ENCODE measurements at places on chromosomes 7 and 10.

GRCh38 chr10:62186999-62187675, 81.5 kb downstream of the RTKN2 start:
- peak; percentile 42 for DNase-seq

- no peak for DNase-seq
These were observed 1.3 kb downstream of the LRMDA start for GRCh38 chr10:75432763-75433162.

GRCh38 chr10:129932751-129933433, 31.2 kb downstream of the EBF3 start:
- DNase-seq = no peak

DNA sequence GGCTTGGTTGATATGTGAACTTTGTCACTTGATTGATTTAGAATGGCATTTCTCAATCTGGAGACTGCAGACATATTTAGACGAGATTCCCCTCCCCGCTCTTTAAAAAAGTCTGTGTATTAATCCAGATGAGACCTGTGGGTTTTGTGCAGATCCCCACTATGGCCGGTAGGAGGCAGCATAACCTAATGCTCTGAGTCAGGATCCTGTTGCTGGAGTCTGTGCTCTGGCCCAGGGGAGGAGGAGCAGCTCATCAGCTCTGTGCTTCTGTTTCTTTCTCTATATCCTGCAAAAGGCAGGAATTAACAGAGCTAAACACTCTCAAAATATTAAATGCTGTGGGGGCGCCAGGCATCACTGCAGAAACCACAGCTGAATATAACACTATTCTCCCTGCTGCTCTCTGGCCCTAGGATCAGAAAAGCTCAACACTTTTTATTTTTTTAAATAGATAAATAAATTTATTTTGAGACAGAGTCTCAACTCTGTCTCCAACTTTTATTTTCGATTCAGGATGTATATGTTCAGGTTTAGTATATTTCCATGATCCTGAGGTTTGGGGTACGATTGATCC, 23.9 kb upstream of the SEPHS1 start:
- DNase-seq = peak; percentile 78

DNA sequence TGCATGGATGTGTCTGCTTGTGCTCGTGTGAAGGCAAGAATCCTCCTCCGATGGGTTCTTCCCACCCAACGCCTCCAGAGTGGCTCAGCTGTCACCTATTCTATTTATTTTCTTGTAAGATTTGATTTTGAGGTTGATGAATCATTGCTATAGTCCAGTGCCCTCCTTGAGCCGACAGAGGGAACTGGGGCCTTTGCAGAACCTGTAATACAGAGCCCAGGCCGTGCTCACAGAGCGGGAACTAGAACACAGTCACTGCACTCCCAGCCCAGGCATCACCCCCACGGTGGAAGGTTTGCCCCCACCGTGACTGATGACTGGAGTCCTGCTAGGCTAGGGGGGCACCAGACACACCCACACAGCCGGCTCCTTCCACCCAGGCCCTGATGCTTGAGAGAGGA, 2.0 kb downstream of the RARRES2 start:
- no peak for DNase-seq

DNA sequence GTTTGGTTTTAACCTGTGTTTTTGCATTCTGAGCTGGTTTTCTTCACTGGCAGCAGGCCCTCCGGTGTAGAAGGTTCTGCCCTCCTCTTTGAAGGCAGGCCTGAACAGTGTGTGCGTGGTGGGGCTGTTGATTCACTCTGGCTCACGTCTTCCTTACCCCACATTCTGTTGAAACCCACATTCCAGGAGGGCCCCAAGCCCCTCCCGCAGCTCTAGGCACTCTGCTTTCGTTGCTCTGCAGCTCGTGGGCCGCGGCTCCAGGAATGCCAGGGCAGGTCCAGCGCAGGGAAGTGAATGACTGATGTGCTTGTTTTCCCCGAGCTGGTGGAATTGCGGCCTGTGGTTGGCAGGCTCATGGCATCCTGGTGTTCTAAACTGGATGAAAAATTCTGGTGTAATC, 49.0 kb downstream of the HTRA1 start:
- no peak for DNase-seq

DNA sequence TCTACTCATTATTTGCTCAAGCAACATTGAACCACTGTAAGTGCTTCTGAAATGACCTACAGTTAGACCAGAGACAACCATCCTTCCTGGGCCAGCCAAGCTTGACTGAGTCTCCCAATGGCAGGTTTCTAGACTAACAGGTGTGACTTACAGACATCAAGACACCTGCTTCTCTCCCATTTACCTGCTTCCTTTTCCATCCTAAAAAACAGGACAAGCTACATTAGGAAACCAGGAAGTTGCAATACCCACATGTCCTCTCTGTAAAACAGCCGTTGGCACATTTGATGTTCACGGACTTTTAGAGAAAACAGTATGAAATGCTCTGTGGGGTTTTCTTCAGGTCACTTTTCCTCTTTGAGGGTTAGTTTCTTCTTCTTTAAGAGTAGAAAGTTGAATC, 4.0 kb downstream of the HECW1 start:
- no peak for DNase-seq

DNA sequence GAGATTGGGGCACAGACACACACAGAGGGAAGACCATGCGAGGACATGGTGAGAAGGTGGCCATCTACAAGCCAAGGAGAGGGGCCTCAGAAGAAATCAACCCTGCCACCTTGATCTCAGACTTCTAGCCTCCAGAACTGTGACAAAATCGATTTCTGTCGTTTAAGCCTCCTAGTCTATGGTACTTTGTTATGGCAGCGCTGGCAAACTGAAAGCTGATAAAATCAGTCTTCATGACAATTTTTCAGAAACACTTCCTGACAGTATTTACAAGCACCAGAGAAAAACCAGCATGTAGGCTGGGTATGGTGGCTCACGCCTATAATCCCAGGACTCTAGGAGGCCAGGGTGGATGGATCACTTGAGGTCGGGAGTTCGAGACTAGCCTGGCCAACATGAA, 4.2 kb downstream of the PARP12 start:
- no peak for DNase-seq

DNA sequence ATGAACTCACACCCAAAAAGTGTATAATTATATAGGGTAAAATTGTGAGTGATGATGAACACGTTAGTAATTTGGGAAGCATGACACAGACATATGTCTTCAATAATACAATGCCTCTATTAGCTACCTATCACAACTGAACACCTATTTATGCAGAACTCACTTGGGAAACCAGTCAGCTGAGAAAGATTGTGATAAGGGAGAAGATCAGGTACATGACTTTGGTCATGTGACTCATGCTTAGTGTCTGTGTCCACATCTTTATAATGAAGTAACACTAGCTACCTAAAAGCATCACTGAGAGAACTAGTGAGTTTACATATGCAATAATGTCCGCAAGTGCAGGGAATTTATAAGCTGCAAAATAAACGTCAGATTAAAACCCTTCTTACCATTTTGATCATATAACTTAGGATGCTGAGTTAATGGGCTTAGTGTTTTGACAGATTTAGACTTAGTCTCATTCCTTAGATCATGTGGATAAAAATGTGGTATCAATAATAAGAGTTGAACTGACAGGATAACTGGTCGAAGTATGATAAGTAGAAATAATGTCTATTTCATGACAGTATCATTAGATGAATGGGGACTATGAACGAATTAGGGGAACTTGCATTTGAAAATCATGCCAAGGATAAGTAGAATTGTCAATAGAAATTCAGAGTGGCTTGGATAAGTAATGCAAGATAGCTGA, 11.6 kb downstream of the VWDE start:
- DNase-seq = no peak

GRCh38 chr10:17965649-17966235, 14.0 kb downstream of the SLC39A12 start:
- no peak for DNase-seq

- no peak for DNase-seq
These were observed 435.2 kb upstream of the SEMA3D start for GRCh38 chr7:85622059-85622458.

DNA sequence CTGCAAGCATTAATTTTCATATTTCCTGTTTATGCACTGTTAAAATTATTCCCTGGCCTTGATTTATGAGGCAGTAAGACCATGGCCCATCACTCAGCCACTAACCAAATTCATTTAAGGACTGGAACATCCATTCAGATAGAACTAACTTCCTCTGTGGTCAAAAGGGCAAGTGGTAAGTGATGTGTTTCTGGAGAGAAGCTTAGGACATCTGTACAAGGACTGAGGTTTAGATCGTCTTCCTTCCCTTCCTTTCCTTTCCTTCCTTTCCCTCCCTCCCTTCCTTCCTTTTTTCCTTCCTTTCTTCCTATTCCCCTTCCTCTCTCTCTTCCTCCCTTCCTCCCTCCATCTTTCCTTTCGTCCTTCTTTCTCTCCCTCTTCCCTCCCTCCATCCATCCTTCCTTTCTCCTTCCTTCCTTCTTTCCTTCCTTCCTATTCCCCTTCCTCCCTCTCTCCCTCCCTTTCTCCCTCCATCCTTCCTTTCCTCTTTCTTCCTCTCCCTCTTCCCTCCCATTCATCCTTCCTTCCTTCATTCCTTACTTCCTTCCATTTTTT, 1019.4 kb downstream of the TYW1 start:
- DNase-seq = no peak

DNA sequence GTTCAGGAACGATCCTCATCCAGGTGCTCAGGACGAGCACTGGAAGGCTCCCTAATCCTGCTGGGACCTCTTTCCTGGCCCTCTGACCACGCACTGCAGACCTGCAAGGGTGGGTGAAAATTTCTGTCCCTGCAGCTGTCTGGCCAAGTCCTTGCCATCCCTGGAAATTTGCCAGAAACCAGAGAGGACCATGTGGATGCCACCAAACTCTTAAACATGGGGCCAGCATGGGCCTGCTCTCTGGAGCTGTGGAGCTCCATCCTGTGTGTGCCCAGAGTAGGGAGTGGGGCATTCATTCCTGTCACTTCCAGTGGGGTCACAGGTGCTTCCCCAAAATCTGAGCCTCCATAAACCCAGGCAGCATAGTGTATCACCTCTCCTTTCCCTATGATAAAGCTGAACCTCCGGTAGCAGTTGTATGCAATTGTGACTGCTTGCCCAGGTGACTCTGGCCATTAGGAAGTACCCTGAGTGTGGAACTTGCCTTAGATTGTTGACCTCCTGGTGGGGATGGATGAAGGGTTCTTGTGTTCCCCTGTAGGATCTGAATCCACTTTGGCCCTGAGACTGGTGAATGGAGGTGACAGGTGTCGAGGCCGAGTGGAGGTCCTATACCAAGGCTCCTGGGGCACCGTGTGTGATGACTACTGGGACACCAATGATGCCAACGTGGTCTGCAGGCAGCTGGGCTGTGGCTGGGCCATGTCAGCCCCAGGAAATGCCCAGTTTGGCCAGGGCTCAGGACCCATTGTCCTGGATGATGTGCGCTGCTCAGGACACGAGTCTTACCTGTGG, 57.1 kb downstream of the DMBT1 start:
- DNase-seq = no peak

DNA sequence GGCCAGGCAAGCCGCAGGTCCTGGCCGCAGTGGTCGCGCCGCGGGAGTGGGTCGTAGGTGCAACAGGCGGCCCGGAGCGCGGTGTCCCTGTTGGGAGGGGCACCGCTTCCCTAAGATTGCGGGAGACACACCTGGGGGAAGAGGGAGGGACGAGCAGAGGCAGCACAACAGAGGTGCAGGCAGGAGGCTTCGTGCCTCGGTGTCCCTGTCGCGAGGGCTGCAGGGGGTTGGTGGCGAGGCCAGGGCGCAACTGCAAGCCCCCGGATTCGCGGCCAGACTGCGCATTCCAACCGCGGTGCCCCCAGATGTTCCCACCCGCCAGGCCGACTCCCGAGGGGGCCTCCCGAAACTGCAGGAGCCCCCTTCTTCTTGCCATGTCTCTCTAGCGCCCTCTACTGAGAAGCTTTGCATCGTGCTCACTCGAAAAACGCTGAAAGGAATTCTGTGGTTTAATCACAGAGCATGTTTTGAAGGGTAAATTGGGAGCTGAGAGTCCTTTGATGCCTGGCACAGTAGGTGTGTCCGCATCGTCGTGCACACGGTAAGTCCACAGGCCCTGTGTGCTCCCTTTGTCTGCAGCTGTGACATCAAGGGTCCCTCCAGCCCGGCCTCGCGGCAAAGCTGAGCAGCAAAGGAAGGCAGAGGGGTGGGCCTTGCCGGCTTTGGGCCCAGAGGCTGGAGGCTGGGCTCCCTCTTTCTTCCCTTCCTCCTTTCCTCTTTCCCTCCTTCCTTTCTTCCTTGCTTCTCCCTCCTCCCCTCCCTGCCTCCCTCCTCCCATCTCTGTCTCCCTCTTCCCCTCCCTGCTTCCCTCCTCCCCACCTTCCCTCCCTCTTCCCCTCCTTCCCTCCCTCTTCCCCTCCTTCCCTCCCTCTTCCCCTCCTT, 6.2 kb upstream of the MBL2 start:
- no peak for DNase-seq

DNA sequence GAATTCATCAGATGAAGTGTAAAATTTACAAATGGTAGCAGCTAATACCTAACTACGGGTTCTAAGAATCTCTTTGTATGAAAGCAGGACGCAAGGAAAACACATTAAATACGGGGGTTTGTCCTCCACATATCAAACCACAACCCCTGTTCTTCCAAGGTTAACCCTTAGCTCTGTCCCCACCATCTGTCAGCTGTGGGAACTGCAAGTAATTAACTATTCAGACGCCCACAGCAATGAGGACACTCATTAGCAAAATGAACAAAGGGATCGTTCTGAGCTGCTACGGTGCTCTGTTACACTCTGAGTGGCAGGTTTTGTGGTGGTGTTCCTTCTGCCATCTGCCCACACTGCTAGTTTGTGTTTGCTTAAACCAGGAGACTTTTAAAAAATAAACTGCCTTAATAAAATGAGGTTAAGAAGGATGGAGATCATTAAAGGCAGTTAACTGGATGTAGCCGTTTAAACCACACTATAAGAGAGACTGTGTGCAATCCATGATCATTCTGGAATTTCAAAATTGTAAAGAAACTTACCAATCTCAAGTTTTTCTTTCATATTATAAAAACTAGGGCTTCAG, 51.4 kb downstream of the C10orf67 start:
- DNase-seq = peak; percentile 65

DNA sequence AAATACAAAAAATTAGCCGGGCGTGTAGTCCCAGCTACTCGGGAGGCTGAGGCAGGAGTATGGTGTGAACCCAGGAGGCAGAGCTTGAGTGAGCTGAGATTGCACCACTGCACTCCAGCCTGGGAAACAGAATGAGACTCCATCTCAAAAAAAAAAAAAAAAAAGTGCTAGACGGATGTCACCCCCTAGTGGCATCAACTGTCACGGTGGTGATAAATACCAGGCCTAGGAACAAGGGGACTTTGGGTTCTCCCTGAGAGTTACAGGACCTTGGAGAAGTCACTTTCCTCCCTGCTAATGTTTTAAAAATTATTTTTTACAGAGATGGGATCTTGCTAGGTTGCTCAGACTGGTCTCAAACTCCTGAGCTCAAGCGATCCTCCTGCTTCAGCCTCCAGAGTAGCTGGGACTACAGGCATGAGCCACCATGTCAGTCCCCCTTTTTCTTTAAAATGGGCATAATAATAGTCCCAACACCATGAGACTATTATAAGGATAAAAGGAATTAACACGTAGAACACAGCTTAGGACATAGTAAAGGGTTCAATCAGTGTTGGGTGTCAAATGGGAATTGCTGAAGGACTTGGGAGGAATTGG, 2.6 kb upstream of the TMEM130 start:
- DNase-seq = peak; percentile 47

- DNase-seq = no peak
These were observed 49.0 kb downstream of the ADD3 start for GRCh38 chr10:110056822-110057221.

- peak; percentile 65 for DNase-seq
These were observed 298.2 kb downstream of the FRMD4A start for GRCh38 chr10:14032406-14032998.

GRCh38 chr10:3412646-3413045, 240.1 kb upstream of the PITRM1 start:
- no peak for DNase-seq
